Activated T-helper 1 cell treated with anti-CD3 and anti-CD28 coated beads, Interleukin-12 subunit alpha, Interleukin-12 subunit beta, Interleukin-2, Interleukin-4 antibody, amounts not matched to agents 30 ng/mL and 10 ng/mL and 1 ng/mL, durations not matched to agents 14 hours and 24 hours and 36 hours (primary cell): ENCODE measurements at places on chromosomes 16 and 17.
A peak's percentile ranks its signal among the peaks of the same experiment; 100 is the strongest.

DNA sequence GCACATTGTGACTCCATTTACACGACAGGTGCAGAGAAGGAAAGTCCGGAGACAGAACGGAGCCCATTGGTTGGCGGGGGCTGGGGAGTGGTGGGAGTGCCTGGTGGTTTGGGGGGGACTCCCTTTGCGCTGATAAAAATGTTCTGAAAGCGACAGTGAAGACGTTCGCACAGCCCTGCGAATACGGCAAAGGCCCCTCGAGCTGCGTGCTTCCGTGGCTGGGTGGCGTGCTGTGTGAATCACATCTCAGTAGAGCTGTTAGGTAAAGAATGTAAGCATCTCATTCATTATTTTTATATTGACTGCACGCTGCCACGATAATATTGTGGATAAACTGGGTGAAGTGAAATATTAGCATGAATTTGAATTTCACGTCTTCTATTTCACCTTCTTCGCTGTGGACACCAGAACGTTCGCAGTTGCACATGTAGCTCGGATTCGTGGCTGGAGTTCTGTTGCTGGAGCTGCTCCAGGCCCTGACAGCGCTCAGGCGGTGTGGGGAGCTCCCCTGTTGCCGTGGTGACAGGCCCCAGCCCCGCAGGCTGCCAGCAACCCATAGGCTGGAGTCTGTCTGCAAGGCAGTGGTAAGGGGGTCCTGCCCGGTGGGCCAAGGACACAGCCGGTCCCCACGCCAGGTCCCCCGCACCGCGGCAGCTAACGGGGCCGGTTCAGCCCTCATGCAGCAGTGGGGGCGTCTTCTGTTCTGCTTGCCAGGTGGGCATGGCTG is 44.6 kb downstream of the SOX8 start:
- DNase-seq: no peak

DNA sequence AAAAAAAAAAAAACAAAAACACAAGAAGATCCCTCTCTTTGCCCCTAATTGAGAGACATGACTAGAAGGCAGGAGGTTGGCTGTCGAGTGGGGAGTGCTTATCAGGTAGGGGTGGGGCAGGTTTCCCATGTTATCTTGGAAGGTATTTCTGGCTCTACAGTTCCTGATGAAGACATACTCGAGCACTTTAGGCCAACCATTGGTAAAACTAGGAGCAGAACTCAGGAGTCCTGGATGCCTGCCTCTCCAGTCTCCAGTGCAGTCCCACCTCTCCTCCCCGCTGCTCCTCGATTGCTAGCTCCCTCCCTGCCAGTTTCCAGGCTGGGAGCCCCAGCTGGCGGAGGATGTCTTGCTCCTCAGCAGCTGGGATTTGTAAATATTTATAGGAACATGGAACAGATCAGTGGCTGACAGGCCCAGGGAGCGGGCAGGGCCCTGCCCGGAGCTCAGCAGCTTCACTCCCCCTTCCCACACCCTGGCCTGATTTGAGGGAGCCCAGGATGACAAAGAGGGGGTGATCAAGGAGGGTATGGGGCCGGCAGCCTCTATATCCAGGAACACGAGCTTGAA is 11.4 kb upstream of the C1QL1 start:
- DNase-seq: no peak

DNA sequence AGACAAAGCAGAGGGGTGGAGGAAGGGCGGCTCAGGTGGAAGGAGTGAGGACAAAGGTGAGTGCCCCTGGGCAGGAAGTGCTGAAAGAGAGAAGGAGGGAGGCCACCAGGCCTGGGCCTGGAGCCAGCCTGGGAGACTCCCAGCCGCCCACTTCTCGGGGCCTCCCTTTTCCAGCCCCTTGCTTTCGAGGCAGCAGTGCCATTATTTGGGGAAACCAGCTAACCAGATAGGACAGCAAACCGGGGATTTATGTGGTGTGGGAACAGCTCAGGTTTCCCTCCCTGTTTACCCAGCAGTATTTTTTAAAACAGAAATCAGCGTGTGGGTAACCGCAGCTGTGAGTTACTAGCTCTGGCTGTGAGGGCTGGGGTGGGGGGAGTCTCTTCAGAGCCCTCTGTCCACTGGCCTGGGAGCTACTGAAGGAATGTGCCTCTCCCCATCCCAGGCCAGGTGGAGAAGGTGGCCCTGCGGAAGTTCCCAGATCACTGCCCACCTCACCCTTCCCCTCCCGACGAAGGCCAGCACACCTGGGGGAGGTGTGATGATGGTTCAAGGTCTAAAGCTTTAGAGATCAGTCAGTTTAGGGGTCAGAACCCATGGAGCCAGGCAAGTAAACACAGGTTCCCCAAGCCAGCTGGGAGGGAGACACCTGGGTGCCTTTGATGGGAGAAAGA is 8.4 kb upstream of the MEOX1 start:
- no peak for DNase-seq

GRCh38 chr16:82045465-82045864 is 10.4 kb downstream of the HSD17B2 start:
- DNase-seq: no peak

- no peak for DNase-seq
Observed at GRCh38 chr16:84198401-84198800, 7.4 kb downstream of the ADAD2 start.

- DNase-seq: peak; percentile 82
Observed at GRCh38 chr16:15650019-15650697, at the start of gene NDE1. NDE1 (plus strand) TSS chr16:15650245; CDS start chr16:15664779, 14,534 bp downstream.

- DNase-seq: no peak
Observed at GRCh38 chr16:54027995-54028394, 258.6 kb downstream of the IRX3 start.

DNA sequence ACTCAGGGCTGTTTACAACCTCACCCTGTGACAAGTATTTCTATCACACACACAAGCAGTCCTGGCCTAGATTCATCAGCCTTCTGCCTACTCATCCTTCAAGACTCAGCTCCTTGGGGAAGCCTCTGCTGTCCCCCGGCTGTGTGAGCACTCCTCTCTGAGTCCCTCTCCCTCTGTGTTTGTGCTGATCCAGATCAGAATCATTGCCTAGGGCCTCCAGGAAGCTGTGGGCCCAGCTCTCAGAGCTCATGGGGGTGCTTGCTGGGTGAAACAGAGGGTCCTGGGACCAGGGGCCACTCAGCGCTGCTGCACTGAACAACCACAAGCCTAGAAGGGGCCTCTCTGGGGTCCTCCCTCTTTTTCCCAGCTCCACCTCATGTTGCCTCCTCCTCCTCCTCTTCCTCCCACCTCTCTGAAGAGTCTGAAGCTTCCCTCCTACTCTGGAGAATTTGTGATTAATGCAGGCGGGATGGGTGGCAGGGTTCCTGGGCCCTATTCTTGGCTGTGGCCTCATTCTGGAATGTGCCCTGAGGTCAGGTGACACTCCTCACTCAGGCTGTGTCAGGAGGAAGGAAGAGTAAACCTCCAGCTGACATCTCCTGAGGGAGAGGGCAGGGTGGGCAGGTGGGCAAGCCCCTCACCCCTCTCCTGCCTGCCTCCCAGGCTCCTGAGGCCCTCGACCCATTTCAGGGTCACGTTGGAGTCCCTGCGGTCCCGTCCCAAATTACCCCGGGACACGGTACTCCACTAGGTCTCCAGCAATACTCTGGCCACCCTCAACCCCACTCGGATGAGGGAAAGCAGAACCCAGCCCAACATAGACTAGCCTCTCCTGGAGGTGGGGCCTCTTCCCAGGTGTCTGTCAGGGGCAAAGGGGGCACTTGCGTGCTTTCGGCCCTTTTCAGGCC is 10.1 kb downstream of the WFIKKN2 start:
- DNase-seq: no peak

DNA sequence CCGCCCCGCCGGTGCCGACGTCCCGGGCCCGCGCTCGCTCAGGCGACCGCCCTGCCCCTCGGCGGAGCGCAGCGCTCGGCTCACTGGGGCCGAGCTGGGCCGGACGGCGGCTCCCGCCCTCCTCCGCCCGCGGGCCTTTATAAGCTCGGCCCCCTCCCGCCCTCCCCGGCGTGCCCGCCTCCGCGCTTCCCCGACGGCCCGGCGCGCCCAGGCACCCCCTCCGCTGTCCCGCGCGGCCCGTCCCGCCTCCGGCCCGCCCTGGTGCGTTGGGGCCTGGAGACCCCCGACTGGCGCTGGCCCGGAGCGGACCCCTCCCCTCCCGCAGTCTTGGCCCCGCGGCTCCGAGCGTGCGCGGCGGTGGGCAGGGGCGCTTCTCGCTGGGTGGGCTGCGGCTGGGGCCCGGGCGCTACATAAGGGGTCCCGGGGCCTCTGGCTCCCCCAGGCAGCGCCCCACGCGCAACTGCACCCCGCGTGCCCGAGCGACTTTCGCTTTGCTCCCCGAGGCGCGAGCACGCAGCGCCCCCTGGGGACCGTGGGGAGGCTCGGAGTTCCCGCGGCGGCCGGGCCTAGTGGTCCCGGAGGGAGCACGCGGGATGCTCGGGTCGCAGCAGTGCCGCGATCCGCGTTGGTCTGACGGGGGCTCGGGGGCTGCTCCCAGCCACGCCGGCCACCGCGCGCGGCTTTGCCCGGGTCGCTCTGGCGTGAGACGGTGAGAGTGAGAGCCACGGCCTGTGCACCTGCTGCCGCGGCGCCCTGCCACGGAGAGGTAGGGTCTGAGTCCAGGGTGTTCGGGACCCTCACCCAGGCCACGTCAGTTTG is at the start of gene PIEZO1:
PIEZO1 (minus strand) TSS at position 115 of the 819 bp plus-strand sequence. CDS start 256 bp downstream, outside the sequence.
- peak; percentile 80 for DNase-seq
